ENCODE measurements at places on chromosomes 7 and 10.

GRCh38 chr7:116815041-116815440 lies 47.3 kb upstream of the CAPZA2 start:
- DNase-seq: no peak

GRCh38 chr7:28996836-28997235 lies 38.7 kb upstream of the TRIL start:
- no peak for DNase-seq

- no peak for DNase-seq
Observed at GRCh38 chr7:26199301-26200037, 1.1 kb downstream of the HNRNPA2B1 start.

DNA sequence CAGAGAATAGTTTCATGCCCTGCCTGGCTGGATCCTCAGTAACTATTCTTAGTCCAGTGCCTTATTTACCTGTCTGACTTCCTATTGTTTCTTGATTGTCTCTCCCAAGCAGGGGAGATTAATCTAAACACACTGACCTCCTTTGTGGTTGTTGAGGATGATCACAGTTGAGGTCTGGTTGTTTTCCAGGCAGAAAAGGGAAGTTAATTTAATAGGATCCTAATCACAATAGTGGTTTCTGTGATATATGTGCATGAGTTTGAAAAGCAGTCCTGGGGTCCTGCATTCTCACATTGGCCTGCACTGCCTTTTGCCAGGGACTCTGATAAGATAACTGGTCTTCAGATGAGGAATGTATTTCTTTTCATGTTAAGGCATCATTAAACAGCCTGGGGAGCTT lies 130.1 kb downstream of the SND1 start:
- no peak for DNase-seq

DNA sequence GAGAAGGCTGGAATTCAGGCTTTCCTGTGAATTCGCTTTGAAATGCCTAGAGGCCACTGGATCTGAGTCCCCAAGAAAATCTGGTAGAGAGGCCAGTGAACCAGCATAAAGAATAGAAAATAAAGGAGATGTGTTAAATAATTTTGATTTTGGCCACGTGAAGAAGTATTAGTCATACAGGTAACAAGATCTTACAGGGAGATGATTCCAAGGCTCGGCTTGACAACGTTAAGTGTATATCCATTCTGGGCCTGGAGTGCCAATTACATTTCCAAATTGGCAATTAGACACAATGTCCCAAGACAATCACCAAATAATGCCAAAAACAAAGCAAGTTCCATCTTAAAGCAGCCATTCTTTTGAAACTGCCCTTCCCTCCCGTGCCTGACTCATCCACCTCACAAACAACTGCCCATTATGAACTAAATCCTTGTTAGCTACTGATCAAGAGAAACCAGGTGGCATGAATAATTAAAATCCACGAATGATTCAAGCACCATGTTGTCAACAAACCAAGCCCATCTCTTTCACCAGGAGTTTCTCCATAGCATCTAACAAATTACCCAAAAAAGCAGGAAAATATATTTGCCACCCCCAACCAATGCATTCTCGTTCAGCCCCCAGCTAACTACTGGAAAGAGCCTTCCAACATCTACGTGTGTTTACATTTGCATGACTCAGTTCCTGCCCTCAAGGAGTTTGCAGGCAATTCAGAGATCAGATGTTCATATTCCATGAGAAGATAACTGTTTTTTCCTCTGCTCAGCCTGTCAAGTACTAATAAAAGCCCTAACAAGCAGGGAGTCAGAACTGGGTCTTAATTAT lies 8.5 kb downstream of the KCNMA1 start:
- no peak for DNase-seq

DNA sequence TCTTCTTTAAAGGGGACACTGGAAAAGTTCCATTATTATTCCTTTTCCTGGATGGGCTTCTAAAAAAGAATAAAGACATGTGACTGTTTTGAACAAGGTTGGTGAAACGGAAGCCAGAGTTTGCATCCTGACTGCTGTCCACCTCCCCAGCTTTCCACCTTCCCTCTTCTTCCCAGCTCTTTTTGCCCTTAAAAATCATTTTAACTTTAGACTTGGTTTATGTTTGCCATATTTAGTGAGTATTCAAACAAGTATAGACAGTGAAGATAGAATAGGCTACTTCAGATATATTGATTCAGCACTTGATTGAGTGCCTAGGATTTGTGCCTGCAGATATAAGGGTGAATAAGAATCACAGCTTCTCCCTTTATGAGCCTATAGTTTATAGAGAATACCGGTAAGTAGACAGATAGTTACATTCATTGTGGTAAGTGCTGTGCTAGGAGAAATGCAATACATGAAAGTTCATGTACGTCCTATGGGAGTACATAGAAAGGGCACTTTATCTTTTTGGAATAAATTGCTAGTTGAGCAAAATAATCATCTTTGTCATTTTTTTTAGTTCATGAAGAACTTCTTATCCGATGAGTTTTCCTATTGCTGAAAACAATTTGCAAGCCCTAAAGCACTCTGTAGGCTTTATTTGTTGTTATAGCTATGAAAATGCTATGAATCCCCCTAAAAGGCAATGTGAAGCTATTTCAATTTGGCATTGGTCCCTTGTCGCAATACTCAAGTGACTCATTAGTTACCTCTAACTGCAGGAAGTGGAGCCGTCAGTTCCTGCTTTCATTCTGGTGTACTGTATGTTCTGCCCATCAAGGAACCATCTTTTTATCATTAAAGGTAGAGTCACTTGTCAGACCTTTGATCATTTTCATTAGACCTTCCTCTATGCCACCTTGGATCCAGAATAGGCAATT lies 57.2 kb upstream of the STRIP2 start:
- DNase-seq: no peak

GRCh38 chr10:17217631-17218232 lies 10.3 kb upstream of the VIM start:
- DNase-seq: peak; percentile 85

GRCh38 chr10:95466436-95466835 lies 94.7 kb downstream of the SORBS1 start:
- no peak for DNase-seq

GRCh38 chr10:125000366-125001312 lies 58.7 kb downstream of the ZRANB1 start:
- DNase-seq: no peak

DNA sequence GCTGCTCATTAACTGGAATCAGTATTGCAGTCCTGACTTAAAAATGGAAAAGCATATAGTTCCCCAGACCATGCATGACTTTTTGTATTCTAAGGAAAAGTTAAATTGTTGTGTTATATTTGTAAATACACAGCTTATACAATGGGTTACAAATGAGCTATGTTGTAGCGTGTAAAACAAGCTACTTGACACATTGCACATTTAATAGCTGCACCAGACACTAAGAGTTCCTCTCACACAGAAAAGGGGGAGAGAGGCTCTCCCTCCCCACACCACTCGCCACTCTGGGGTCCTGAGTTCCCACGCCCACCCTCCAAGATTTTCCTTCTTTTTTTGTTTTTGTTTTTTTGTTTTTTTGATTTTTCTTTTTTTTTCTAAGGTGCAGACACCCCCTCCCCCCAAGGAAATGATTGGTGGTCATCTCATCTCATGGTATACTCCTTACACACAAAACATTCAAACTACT lies 6.3 kb downstream of the KLF6 start:
- DNase-seq: no peak

- no peak for DNase-seq
Observed at GRCh38 chr10:96973809-96974747, 142.0 kb downstream of the LCOR start.

DNA sequence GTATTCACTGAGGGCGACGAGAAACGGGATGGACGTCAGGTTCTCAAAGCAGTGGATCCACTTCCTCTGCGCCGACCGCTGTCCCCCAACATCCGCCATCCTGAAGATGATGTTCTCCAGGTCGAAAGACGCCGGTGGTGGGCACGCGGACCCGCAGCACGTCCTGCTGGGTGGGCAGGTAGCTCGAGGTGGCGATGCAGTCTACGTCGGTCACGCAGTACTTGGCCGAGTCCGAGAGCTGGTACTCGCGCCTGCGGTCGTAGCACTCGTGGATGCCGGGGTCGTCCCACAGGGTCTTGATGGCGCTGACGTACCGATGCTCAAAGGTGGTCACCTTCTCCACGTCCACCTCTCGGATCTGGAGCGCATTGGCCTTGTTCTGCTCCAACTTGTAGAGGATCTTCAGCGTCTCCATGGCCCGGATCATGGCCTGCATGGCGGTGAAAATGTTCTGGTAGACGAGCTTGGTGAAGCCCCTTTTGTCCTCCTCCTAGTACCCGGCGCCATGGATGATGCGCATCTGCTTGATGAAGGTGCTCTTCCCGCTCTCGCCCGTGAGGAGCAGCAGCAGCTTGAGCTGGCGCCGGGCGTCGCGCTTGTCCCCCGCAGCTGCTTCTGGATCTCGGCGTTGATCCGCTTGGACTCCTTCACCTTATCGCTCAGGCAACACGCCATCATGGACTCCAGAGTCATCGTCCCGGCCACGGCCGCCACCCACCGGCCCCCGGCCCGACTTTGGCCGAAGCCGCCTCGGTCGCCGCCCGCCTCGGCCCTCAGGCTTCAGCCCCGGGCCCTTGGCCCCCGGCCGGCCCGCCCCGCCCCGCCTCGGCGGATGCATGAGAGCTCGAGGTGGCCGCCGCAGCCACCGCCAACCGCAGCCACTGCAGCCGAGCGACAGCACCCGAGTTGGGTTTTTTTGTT lies 122.9 kb upstream of the KCTD7 start:
- no peak for DNase-seq
